Stomach (tissue), 19 donors: ENCODE measurements at places on chromosomes 2 and 18. TPM values are rescaled to one million over a fixed set of nuclear protein-coding genes. Genes with fewer than 3 reads are reported as not detected.

The CPO gene
- total RNA-seq: not detected

The SMAD2 gene
- total RNA-seq: 26.2 TPM

The TTN gene
- 5.8 TPM for total RNA-seq

The TXNDC2 gene
- 0.18 TPM for total RNA-seq

The CD302 gene
- 4.6 TPM for total RNA-seq

The SPP2 gene
- not detected for total RNA-seq

The CXCR4 gene
- total RNA-seq: 19.7 TPM

The PLCD4 gene
- total RNA-seq: 13.8 TPM

The INPP1 gene
- total RNA-seq: 27.2 TPM

The SCN3A gene
- not detected for total RNA-seq

The AQP12B gene
- not detected for total RNA-seq

The C2orf80 gene
- total RNA-seq: not detected

The CYBRD1 gene
- total RNA-seq: 139 TPM

The IL36B gene
- total RNA-seq: not detected

The TGFA gene
- total RNA-seq: 3.5 TPM

The DOK6 gene
- total RNA-seq: not detected

The ZNF516 gene
- 17.0 TPM for total RNA-seq

The C1QL2 gene
- total RNA-seq: not detected

The VIT gene
- total RNA-seq: 0.29 TPM

The SLC19A3 gene
- total RNA-seq: 1.7 TPM

The PPP3R1 gene
- total RNA-seq: 38.8 TPM

The PIEZO2 gene
- 0.89 TPM for total RNA-seq

The CHRNG gene
- not detected for total RNA-seq

The CBLN2 gene
- not detected for total RNA-seq

The DUSP2 gene
- 8.1 TPM for total RNA-seq

The SAG gene
- not detected for total RNA-seq

The SERPINB11 gene
- total RNA-seq: not detected

The RNASEH1 gene
- total RNA-seq: 1.7 TPM

The NLRC4 gene
- total RNA-seq: 0.45 TPM

The MGAT5 gene
- total RNA-seq: 89.7 TPM

The ZNF513 gene
- 15.1 TPM for total RNA-seq

The RBKS gene
- not detected for total RNA-seq

The SPOPL gene
- total RNA-seq: 4.1 TPM

The TRPM8 gene
- total RNA-seq: not detected

The RESP18 gene
- total RNA-seq: not detected

The TMEM17 gene
- 0.89 TPM for total RNA-seq

The CCBE1 gene
- total RNA-seq: 1.8 TPM

The CD8A gene
- total RNA-seq: 6.2 TPM

The RBMS1 gene
- 28.1 TPM for total RNA-seq

The MC5R gene
- total RNA-seq: not detected

The PPM1G gene
- 10.5 TPM for total RNA-seq

The CABYR gene
- total RNA-seq: not detected

The RAX gene
- not detected for total RNA-seq

The GPR45 gene
- not detected for total RNA-seq

The CNRIP1 gene
- total RNA-seq: not detected

The HYCC2 gene
- 14.7 TPM for total RNA-seq

The NTSR2 gene
- total RNA-seq: not detected

The PHOSPHO2 gene
- total RNA-seq: 1.3 TPM

The LYPD6 gene
- 9.7 TPM for total RNA-seq

The TTL gene
- total RNA-seq: 5.3 TPM

The TLX2 gene
- not detected for total RNA-seq

The SEH1L gene
- 25.0 TPM for total RNA-seq

The GALNT13 gene
- total RNA-seq: not detected

The PMAIP1 gene
- not detected for total RNA-seq
